Lung (tissue), 17 donors: ENCODE measurements at places on chromosomes 11 and 22. TPM values are rescaled to one million over a fixed set of nuclear protein-coding genes. Genes with fewer than 3 reads are reported as not detected.

GRCh38 chr11:132941024-132941646 is 591.2 kb downstream of the OPCML start:
- DNase-seq, result peak; percentile 84

DNA sequence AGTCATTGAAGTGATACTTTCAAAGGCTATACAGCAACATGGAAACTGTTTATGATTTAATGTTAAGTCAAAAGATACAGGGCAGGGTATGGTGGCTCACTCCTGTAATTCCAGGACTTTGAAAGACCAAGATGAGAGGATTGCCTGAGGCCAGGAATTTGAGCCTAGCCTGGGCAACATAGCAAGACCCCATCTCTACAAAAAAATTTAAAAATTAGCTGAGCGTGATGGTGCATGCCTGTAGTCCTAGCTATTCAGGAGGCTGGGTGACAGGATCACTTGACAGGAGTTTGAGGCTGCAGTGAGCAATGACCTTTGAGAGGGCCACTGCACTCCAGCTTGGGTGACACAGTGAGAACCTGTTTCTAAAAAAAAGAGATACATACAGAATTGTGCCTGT is 39.3 kb upstream of the ZBED5 start:
- DNase-seq, result no peak

GRCh38 chr11:21794306-21794705 is 398.6 kb upstream of the ANO5 start:
- DNase-seq, result no peak

- no peak for DNase-seq
These were observed 13.1 kb downstream of the KMT2A start for GRCh38 chr11:118449316-118449918.

GRCh38 chr11:48008951-48009270 is 28.6 kb downstream of the PTPRJ start:
- DNase-seq, result no peak

- no peak for DNase-seq
These were observed 2.4 kb downstream of the GRK3 start for GRCh38 chr22:25566898-25567235.

Gene CHRM1
- 1.5 TPM for total RNA-seq

Gene TFIP11
- total RNA-seq, result 37.2 TPM

Gene TBX10
- not detected for total RNA-seq

GRCh38 chr11:84829162-84829561 is 798.0 kb downstream of the DLG2 start:
- no peak for DNase-seq

- peak; percentile 100 for DNase-seq
These were observed 107.5 kb upstream of the SESN3 start for GRCh38 chr11:95338430-95338991.

GRCh38 chr22:36017651-36018091 is 11.0 kb downstream of the RBFOX2 start:
- DNase-seq, result no peak

Gene TXN2
- total RNA-seq, result 72.0 TPM

Gene RFPL3
- not detected for total RNA-seq

Gene TTLL1
- 8.0 TPM for total RNA-seq

DNA sequence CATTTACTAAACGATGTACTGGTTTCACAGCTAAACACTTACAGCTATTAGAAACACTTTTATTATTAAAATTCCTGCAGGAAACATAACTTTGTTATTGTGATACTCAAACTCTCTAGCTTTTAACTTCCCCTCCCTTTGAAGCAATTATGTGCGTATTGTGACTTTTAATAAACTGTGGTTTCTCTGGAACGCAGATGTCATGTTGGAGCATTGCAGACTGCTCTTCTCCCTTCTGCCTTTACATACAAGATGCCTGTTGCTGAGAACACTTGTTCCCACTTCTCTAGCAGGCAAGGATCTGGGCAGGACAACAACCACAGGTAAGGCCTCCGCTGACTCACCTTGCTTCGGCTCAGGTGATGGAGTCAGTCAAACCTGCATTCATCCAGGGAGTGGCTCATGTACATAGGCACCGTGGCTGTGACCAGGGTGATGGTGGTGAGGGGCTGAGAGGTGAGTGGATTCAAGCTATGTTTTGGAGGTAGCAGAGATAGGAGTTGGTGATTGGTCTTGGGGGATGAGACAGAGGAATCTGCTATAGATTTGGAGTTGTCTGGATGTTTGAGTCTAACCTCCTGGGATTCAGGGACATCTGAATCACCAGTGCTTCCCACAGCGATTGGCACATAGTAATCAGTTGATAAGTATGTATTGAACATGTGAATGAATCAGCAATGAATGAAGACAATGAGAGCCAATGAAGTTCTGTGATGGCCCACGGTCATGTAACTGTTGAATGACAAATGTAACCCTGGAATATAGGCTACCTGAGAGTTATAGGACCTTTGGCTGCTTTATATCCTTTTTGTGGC is 106.0 kb downstream of the ADAMTS15 start:
- no peak for DNase-seq

- DNase-seq, result peak; percentile 93
These were observed 38.7 kb upstream of the LINC01488 start for GRCh38 chr11:69442807-69443137.

GRCh38 chr11:17494019-17494418 is 17.4 kb upstream of the ABCC8 start:
- no peak for DNase-seq

GRCh38 chr11:20608934-20609333 is 9.5 kb downstream of the SLC6A5 start:
- DNase-seq, result no peak

DNA sequence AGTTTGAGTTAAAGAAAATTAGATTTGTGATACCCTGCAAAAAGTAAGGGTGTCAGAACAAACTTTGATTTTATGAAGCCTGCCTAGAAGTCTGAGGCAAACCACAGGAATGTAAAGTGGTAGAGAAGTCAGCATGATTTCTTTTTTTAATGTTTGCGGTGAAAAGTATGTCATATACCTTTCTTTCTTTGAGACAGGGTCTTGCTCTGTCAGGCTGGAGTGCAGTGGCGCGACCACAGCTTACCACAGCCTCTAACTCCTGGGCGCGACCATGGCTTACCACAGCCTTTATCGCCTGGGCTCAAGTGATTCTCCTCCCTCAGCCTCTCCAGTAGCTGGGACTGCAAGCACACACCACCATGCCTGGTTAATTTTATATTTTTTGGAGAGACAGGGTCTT is 4.7 kb downstream of the API5 start:
- DNase-seq, result peak; percentile 5

Gene MIOX
- not detected for total RNA-seq

GRCh38 chr22:32760815-32761214 is 40.7 kb upstream of the TIMP3 start:
- DNase-seq, result no peak

GRCh38 chr11:42960521-42961088 is 351.2 kb upstream of the API5 start:
- no peak for DNase-seq

Gene ZDHHC13
- 20.0 TPM for total RNA-seq

GRCh38 chr11:12179019-12179418 is 68.6 kb downstream of the MICAL2 start:
- no peak for DNase-seq

Gene SLC17A6
- not detected for total RNA-seq

GRCh38 chr22:17106161-17106784 is 14.9 kb downstream of the TMEM121B start:
- DNase-seq, result no peak

Gene GRAP2
- 2.8 TPM for total RNA-seq

- no peak for DNase-seq
These were observed 111.5 kb upstream of the E2F8 start for GRCh38 chr11:19352072-19352770.

- DNase-seq, result no peak
These were observed 427.9 kb upstream of the CCDC179 start for GRCh38 chr11:23288003-23288783.

DNA sequence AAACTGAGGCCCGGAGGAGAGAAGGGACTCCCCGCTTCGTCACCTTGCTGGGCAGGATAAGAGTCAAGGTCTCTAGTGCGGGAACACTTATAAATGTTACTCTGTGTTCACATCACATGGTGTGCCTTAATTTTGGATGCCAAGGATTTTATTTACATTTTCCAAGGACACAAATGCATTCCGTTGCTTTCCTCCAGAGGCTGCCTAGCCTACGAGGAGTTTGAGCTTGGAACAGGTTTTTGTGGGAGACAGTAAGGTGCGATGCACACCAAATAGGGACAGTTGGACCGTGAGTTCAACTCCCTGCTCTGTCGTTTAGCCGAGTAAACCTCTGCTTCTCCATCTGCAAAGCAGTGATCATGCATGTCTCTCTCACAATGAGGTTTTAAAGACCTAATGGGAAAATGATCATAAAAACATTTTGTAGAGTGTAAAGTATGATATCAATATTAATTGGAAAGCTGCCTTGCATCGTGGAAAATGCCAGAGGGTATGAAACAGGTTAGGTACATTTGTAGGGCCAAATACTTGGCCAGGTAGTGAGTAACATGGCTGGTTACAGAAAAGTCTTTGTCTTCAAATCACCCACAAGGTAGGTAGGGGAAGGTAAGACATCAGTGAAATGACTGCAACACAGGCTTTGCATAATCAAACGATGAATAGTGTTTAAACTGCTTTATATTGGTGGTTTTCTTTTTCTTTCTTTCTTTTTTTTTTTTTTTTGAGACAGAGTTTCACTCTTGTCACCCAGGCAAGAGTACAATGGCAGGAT is 61.8 kb downstream of the ST3GAL4 start:
- DNase-seq, result peak; percentile 60

DNA sequence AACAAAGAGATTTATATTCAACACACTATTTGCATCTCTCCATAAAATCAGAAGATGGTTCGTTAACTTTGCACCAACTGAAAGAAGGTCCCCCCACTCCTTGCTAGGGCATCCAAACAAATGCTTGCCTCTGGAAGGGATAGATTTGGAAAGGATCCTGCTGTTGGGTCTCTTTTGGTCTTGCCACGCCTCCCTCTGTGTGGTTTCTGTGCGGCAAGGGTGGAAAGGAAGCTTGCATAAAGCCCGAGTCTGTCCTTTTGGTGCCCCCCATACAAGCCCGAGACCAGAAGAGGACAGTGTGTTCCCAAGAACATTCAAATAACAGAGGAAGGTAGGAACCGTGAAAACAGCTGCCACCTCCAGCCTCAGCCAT is 15.1 kb downstream of the SCGB1A1 start:
- no peak for DNase-seq

GRCh38 chr22:28147401-28147800 is 228.3 kb upstream of the PITPNB start:
- DNase-seq, result no peak

GRCh38 chr11:67544616-67545242 is 21.5 kb upstream of the CABP2 start:
- DNase-seq, result peak; percentile 17

DNA sequence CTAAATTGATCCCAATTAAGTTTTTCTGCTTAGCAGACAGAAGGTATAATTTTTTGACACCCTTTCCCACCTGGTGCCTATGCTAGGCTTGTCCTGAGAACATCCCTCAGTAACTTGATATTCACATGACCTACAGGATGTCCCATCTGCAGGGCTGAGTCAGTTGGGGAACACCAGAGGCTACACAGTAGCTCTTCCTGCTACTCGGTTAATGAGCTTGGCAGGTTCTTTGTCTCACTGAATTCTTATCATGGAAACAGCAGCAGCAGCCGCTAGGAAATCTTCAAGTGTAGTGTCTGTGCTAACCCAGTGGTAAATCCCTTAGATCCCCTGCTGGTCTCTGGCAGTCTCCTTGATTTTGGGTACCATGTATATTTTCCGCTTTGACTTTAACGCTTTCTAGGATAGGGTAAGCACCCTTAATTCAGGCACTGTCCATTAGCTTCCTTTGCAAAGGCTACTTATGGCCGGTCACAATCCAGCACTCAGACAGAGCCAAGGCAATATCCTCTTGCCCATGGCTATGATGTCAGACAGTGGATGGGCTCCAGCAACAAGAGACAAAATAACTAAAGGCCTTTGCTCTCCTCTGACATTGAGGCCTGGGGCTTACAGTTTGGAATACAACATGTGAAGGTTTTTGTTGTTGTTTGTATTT is 8.5 kb downstream of the MRPL16 start:
- no peak for DNase-seq

DNA sequence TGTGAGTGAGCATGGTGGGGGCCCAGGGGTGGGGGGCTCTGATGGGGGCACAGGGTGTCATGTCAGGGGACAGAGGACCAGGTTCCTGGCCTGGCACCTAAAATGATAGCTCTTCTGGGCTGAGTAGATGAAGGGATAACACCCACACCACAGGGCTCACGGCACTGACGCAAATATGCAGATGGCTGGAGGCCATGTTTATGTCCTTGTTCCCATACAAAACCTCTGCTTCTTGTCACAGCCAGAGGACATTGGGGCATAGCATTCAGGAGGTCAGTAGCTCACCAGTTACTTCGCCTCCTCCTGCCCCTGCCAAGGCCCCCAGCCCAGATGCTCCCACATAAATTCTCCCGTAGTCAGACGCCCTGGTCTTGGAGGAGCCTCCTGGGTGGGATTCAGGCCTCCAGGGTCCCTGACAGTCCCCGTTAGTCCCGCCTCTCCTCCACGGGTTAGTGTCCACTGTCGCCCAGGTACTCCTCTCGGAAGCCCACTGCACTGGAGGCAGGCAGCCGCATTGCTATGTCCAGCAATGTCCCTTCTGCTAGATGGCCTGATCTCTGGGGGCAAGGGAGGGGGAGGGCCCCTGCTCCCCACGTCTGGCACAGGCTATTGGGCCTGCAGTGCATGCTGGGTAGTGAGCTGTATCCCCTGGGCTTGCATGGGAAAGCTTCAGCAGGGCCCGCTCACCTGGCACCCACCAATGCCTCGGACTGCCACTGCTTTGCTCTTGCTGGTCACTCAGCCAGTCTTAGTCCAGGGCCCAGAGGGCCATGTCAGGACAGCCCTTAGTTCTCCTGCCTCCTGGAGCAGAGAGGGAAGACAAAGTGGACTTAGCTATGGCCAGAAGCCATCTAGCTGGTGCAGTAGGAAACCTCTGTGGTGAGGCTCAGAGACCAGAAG is 75.6 kb upstream of the MYOD1 start:
- DNase-seq, result no peak

- DNase-seq, result peak; percentile 73
These were observed 64.9 kb downstream of the ENDOD1 start for GRCh38 chr11:95154514-95154913.

GRCh38 chr11:121967131-121967704 is 148.8 kb downstream of the BLID start:
- no peak for DNase-seq

DNA sequence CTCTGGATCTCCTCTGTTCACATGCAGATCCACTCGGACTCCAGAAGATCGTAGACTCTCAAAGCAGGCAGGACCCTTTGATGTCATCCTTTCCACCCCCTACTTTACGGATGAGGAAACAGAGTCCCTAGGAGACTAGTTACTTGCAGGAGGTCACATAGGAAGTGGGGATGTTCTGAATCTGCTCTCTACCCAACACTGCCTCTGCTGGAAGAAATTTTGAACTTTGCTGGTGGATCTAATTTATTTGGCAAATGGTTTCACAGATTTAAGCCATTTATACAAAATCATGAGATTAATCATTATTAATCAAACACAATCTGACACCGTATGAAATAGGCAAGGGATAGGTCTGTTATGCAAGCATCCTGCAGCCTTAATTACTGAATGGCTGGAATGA is 55.0 kb upstream of the USP47 start:
- no peak for DNase-seq

Gene OR4C13
- not detected for total RNA-seq

Gene MYO18B
- total RNA-seq, result 0.09 TPM

Gene GAL3ST1
- 4.0 TPM for total RNA-seq
